CD8-positive, alpha-beta memory T cell (primary cell): ENCODE measurements at places on chromosomes 4 and X. TPM values are rescaled to one million over a fixed set of nuclear protein-coding genes. Genes with fewer than 3 reads are reported as not detected.

Gene SLC9A7
- total RNA-seq, result 25.7 TPM

Gene LRP2BP
- total RNA-seq, result 0.35 TPM

Gene NLGN3
- total RNA-seq, result 0.46 TPM

Gene CCSER1
- 0.20 TPM for total RNA-seq

DNA sequence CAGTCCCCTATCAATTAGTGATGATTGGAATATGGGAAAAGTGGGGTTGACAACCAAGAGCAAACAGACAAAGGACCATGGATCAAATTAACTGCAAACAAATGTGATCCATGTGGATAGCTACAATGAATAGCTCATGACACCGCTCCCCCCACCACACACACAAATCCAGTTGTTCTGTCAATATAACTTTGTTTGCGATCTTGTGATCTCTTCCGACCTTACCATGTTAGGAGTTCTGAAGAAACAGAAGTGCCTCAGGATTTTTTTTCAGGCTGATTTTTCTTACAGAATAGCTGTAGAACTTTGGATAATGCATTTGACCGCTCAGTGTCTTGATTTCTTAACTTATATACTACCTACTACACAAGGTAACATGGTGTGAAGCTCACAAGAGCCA lies 116.6 kb downstream of the SH2D1A start:
- no peak overlapping the region for H3K27ac ChIP-seq
- no peak for DNase-seq
- H3K4me3 ChIP-seq, result no peak overlapping the region
- H3K36me3 ChIP-seq, result no peaks in the 10 kb centered on the region

DNA sequence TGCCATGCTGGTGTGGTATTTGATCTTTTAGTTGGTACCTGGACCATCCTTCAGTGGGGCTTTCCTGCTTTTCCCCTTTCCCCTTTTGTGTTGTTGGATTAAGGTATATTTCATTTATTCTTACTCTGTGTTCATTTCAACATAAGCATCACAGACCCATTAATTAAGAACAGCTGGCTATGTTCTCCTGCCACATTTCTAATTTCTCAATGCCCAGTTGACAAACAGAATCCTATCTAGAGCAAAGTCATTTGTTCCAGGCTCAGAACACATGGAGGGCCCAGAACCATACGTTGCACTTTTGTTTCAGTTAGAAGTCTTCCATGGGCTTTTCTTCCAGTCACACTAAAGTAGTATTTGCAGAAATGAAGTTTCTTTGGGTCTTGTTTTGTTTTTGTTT lies 46.1 kb upstream of the EOLA2 start:
- H3K27ac ChIP-seq, result no peak overlapping the region
- H3K27me3 ChIP-seq, result no peaks in the 10 kb centered on the region
- DNase-seq, result no peak

GRCh38 chr4:24742773-24743172 lies 52.6 kb upstream of the SOD3 start:
- no peaks in the 10 kb centered on the region for H3K27me3 ChIP-seq
- H3K4me1 ChIP-seq, result no peaks in the 10 kb centered on the region
- DNase-seq, result no peak
- H3K4me3 ChIP-seq, result no peak overlapping the region
- H3K36me3 ChIP-seq, result no peaks in the 10 kb centered on the region
- no peak overlapping the region for H3K27ac ChIP-seq

DNA sequence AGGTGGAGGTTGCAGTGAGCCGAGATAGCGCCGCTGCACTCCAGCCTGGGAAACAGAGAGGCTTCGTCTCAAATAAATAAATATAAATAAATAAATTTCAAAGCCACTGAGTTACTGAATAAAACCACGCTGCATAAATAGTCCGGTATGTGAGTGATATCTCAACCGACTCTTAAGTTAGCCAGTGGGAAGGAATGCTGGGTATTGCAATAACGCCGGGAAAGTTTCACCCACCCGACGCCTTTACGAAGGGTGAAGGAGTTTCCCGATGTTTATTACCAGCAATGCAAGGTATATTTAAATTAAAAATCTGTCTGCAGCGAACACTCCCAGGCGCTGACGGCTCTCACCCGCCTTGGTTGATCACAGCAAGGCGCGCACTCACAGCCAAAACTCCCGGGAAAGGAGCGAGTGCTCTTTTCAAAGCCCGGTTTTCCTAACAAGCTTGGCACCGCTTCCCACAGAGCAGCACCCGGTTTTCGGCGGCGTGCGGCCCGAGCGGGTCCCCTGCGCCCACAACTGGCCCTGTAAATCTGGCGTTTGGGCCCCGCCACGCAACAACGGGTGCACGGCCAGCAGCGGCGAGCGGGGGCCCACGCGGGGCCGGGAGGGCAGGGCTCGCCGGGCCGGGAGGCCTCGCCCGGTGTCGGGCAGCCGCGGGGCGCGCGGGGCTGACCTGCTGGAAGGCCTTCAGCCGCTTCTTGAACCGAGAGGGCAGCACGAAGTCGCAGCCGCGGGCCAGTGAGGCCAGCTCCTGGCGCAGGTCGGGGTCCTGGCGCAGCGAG lies 13.7 kb downstream of the PPP2R3B start:
- H3K27ac ChIP-seq, result no peak overlapping the region
- H3K36me3 ChIP-seq, result no peaks in the 10 kb centered on the region
- H3K4me1 ChIP-seq, result peaks cover 12% of the 10 kb centered on the region

GRCh38 chrX:11525685-11526084 lies 140.0 kb downstream of the ARHGAP6 start:
- no peaks in the 10 kb centered on the region for H3K4me1 ChIP-seq
- no peaks in the 10 kb centered on the region for H3K27me3 ChIP-seq
- DNase-seq, result no peak
- H3K27ac ChIP-seq, result no peak overlapping the region
- no peak overlapping the region for H3K4me3 ChIP-seq

DNA sequence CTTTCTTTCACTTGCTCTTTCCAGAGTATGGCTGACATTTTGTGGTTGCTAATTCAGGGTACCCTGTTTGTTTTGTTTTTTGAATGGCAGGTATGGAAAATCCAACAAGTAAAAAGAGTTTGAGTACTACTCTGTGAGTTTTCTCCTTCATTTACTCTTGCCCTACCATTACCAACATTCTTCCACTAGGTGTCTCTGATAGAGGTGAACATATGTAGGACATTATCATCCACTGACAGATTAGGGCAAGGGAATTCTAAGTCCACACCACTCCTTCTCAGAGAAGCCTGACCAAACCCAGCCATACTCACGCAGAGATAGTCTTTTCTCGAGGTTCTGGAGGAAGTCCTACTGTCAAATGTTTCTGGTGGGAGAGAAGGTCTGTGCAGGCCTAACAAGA lies 36.7 kb upstream of the HDAC8 start:
- DNase-seq, result no peak
- no peak overlapping the region for H3K27ac ChIP-seq
- no peaks in the 10 kb centered on the region for H3K36me3 ChIP-seq
- no peaks in the 10 kb centered on the region for H3K27me3 ChIP-seq
- H3K4me3 ChIP-seq, result no peak overlapping the region
- H3K4me1 ChIP-seq, result no peaks in the 10 kb centered on the region

- no peak overlapping the region for H3K27ac ChIP-seq
- no peaks in the 10 kb centered on the region for H3K36me3 ChIP-seq
- H3K4me1 ChIP-seq, result no peaks in the 10 kb centered on the region
- H3K4me3 ChIP-seq, result no peak overlapping the region
- no peak for DNase-seq
- no peaks in the 10 kb centered on the region for H3K27me3 ChIP-seq
These were observed 10.9 kb downstream of the SH3D19 start for GRCh38 chr4:151314479-151314878.

DNA sequence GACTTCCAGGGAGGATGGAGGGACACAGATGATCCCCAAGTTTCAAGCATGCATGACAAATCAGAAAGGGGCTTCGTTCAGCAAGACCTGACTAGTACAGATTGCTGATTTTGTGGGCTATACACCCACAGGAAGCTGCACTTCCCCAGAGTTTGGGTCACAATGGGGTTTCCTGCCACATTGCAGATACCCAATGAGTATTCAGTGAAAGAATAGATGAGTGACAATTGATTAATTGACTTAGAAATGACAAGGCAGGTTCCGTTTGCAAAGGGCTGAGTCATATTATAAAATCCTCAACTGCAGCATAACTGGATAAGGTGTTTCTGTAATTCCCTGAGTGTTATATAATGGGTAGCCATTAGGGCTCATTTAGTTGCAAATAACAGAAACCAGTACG lies 146.6 kb upstream of the TBL1X start:
- H3K4me1 ChIP-seq, result peaks cover 16% of the 10 kb centered on the region
- H3K36me3 ChIP-seq, result no peaks in the 10 kb centered on the region
- H3K27me3 ChIP-seq, result no peaks in the 10 kb centered on the region

DNA sequence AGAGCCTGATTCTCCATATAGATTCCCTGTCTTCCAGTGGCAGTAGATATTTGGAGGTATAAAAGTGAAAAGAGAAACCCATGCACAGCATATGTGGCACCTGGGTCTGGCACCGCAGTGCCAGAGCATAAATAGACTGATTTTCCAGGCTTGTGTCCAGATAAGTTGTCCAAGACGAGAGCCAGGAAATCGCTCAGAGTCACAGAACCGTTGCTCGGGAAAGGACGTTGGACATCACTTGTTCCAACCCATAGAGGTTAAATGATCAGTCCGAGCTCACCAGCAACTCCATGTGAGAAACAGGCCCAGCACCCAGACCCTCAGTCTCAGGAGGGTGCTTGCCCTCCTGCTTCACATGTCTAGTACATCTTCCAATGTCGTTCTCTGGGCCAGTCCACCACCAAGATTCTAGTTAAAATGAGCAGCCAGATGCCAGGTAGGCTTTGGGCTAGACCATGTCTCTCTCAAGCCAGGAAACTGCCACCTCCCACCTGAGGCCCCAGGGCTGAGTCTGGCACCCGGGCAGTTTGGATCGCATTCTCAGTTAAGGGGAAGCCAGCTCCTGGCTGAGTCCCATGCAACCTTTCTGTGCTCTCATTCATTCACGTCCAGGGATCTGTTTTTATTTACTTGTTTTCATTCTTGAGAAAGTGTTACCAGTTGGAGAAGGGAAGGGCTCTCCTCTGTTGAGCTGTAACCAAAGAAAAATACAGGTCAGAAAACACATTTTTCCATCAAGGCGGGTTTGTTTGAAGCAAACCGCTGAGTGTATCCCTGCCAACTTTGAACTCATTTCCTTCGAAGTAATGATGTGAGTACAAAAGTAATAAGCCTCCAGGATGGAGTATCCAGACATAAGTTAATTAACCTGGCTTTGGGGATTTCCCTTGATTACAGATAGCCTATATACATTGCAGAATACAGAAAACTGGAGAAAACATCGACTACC lies 91.7 kb downstream of the PHOX2B start:
- H3K4me3 ChIP-seq, result no peak overlapping the region
- H3K27me3 ChIP-seq, result no peaks in the 10 kb centered on the region
- no peak overlapping the region for H3K27ac ChIP-seq
- no peaks in the 10 kb centered on the region for H3K36me3 ChIP-seq
- no peak for DNase-seq
- H3K4me1 ChIP-seq, result no peaks in the 10 kb centered on the region

GRCh38 chr4:2570551-2571222 lies 34.2 kb downstream of the FAM193A start:
- peak; percentile 64 for DNase-seq
- H3K4me1 ChIP-seq, result peaks cover 22% of the 10 kb centered on the region
- no peaks in the 10 kb centered on the region for H3K36me3 ChIP-seq
- H3K27me3 ChIP-seq, result no peaks in the 10 kb centered on the region
- H3K27ac ChIP-seq, result no peak overlapping the region

GRCh38 chr4:158783785-158784184 lies 15.0 kb downstream of the FNIP2 start:
- H3K4me1 ChIP-seq, result peaks cover 4% of the 10 kb centered on the region
- DNase-seq, result no peak
- H3K27me3 ChIP-seq, result no peaks in the 10 kb centered on the region
- H3K27ac ChIP-seq, result no peak overlapping the region
- H3K36me3 ChIP-seq, result no peaks in the 10 kb centered on the region

DNA sequence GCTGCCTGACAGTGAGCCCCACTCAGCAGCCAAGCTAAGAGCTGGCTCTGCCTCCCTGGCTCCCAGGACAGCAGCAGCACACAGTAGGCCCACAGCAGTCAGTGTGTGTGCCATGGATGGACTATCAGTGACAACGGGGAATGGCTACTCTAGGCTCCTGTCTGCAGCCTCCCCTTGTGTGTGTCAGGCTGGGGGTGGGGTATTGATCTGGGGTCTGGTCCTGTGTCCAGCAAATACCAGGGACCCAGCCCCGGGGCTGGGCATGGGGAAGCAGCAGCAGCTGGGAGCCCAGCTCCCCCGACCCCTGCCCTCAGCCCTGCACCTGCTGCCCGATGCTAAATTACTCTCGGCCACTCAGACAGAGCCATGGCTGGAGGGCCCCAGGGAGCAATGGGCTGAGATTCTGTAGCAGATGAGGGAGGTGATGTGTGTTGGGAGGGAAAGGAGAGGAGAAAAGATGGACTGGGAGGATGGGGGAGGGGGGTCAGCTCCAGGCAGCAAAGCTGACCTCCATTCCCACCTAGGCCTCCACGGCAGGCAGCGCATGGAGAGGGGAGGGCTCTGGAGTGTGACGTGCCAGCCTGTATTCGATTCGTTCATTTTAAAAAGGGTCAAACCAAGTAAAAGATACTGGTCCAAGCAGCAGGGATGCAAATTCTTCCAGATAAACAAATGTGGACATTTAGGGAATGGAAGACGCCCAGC lies 61.3 kb upstream of the CRMP1 start:
- no peaks in the 10 kb centered on the region for H3K27me3 ChIP-seq
- no peak overlapping the region for H3K4me3 ChIP-seq
- no peak overlapping the region for H3K27ac ChIP-seq
- DNase-seq, result no peak
- H3K36me3 ChIP-seq, result no peaks in the 10 kb centered on the region
- H3K4me1 ChIP-seq, result no peaks in the 10 kb centered on the region
